ENCODE measurements at places on chromosomes 2 and 18. TPM values are rescaled to one million over a fixed set of nuclear protein-coding genes. Genes with fewer than 3 reads are reported as not detected.

Gene SLC4A5
- 0.14 TPM for total RNA-seq

Gene RTKN
- total RNA-seq: 11.1 TPM

Gene RALBP1
- 54.6 TPM for total RNA-seq

Gene DNAH7
- total RNA-seq: 0.28 TPM

Gene ITGA6
- total RNA-seq: 5.7 TPM

Gene CERKL
- not detected for total RNA-seq

Gene LYG2
- total RNA-seq: not detected

Gene PLEK
- 1.1 TPM for total RNA-seq

Gene FAM110C
- total RNA-seq: not detected

Gene HOXD10
- 0.18 TPM for total RNA-seq

Gene SLC8A1
- 13.1 TPM for total RNA-seq

Gene TNFAIP6
- total RNA-seq: 104 TPM

Gene GALM
- 18.0 TPM for total RNA-seq
